ENCODE measurements at places on chromosomes 2 and 18. TPM values are rescaled to one million over a fixed set of nuclear protein-coding genes. Genes with fewer than 3 reads are reported as not detected.

DNA sequence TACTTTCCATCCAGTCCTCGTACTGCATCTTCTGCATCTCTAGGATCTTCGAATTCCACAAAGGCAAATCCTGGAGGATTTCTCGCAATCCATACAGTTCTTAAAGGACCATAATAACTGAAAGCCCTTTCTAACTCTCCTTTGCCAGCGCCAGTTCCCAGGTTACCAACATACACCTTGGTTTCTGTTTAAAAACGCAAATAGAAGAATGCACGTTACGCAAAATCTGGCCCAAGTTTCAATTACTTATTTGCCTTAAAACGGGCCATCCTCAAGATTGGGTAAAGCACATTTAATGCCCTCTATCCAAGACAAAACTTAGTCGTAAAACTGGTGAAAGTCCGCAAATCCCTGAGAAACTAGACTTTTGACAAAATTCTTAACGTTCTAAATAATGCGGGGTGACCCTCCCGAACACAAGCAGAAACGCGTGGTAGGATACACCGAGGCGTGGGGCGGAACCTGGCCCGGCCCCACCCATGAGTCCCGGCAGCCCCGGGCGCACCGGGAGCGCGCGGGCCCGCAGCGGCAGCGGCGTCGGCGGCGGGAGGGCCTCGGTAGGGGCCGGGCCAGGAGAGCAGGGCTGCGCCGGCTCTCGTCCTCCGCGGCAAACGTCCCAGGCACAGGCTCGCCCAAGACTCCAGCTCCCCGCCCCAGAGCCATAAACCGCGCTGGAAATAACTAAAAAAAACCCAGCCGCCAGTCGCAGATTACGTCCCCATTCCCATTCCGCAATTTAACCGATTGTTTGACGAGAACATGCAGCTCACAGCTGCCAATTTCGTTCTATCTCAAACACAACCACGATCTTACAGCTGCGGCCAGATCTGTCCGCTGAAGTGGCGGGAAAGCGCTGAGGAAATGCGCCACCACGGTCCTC is 910 bp downstream of the SRSF7 start:
- DNase-seq = no peak

DNA sequence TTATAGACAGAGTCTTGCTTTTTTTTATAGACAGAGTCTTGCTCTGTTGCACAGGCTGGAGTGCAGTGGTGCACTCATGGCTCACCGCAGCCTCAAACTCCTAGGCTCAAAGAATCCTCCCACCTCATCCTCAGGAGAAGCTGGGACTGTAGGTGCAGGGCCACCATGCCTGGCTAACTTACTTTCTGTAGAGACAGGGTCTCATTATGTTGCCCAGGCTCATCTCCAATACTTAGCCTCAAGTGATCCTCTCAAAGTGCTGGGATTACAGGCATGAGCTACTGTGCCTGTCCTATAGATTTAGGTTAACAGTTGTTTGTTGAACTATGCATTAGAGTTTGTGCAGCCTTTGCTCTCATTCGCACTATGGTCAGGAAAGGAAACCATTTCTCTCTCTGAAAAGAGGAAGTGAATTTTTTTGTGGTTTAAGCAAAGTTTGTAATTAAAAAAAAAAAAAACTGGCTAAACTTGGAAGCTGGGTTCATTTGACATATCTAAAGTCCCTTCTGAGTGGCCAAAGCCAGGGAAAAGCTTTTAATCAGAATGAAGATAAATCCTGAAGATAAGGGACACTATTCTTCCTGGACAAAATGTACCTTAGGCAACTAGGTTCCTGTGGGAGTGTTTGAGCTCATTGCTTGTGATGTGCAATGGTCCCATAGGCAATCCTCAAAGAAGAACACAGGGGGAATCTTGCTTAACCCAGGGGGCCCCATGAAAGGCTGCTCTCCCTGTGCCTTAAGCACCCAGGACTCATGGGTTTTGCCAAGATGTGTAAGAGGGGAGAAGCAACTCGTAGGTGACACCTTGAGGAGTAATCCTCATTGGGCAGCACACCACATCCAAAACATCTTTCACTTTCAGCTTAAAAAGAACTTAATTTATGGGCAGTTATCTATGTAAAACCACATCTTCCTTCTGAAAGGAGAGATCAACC is 201.7 kb downstream of the MREG start:
- DNase-seq = no peak

GRCh38 chr2:106582148-106583143 is 95.3 kb downstream of the CD8B2 start:
- DNase-seq = peak; percentile 78

DNA sequence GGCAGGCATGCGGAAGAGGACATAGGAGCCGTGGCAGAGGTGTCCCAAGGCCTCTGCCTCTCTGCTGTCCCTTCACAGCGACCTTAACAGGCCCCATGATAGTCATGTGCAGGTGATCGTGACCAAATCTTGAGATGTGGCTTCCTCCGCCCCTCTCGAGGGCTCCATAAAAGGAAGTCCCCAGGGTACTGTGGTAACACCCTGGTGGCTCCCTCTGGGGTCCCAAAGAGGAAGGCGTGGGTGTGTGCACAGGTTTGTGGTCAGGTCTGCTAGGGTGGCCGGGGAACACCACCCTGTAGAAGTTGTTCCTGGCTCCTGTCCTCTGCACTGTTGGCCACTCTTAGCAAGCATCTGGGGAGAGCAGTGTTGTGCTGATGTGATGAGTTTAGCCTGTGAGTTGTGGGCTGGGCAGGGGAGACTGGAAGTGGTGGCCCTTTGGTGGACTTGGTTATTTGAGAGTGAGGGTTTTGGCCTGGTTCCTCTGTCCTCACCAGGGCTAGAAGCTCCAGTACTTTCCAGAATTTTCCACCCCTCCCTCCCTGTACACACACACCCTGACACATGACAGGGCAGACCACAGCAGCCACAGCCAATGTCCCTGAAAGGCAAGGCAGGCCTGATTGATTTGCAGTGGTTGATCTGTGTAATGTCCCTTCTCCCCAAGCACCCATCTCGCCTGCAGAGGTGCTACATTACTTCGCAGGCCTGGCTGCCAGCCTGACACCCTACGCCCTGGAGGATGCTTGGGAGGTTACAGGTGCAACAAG is 68.9 kb upstream of the BOD1L2 start:
- DNase-seq = no peak

- DNase-seq = peak; percentile 12
Measured at GRCh38 chr2:234771176-234771575, 180.6 kb upstream of the SH3BP4 start.

DNA sequence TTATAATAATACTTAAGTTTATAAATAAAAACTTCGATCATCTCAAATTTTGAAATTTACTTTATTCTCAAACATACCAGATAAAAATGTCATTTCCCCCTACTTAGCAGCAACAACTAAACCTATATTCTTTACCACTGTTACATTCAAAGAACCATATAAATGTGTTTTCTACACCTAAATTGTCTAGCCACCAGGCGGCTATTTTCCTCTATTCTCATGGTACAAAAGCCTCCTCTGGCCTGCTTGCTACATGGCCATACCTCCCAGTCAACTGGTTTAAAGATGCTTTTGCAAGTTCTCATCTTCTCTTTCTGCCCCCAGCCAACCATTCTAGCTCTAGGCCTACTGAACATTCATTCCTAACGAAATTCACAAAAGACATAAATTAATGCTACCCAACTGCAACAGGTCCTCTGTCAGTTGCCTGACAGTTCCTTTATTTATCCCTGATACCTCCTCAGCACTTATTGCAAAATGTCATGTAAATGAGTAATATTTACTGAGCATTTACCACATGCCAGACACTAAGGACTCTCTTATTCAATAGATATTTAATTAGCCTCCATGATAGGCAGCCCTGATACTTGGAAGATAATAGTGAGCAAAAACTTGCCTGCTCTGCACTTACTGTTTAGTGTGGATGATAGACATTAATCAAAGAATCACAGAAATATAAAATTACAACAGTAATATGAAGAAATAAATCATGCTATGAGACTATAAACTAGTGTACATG is 5.0 kb downstream of the C1D start:
- DNase-seq = no peak

GRCh38 chr2:36781907-36782720 is 85.6 kb downstream of the VIT start:
- no peak for DNase-seq

GRCh38 chr2:95526360-95527341 is 42.1 kb upstream of the TRIM43B start:
- DNase-seq = peak; percentile 33

GRCh38 chr18:75937306-75937705 is 509.8 kb upstream of the SMIM21 start:
- DNase-seq = no peak

GRCh38 chr2:227325839-227326195 is 766 bp downstream of the MFF start:
- DNase-seq = peak; percentile 29

DNA sequence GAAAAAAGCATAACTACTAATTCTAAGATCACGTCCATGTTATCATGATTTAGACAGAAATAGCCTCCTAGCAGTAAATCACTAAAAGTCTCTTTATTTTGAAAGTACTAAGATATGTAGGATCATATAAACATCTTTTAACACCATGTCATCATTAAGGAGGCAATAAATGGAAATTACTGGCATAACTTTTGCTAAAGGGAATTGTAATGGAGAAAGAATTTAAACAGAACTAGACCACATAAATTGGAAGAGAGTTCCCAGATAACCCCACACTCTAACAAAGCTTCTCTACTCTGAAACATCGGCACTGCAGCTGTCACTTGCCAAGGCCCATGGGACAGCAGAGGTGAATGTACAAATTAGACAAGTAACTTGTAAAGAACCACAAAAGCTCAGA is 29.5 kb downstream of the STK39 start:
- DNase-seq = peak; percentile 35

DNA sequence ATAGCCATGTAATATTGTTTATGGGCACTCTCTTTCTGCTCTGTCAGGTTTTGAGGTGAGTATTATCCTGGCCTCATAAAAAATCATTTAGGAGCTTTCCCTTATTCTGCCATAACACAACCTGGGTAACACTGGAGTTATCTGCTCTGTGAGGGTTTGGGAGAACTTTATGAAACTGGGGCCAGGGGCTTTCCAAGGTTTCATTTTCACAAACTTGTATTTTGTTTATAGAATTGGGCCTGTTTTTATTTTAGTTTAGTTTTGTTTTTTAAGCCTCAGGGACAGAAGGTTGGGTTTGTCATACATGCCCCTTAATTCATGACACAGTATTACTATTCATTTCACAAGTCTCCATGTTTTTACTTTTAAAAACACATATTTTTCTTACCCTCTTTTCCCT is 83.5 kb downstream of the IRS1 start:
- DNase-seq = no peak

DNA sequence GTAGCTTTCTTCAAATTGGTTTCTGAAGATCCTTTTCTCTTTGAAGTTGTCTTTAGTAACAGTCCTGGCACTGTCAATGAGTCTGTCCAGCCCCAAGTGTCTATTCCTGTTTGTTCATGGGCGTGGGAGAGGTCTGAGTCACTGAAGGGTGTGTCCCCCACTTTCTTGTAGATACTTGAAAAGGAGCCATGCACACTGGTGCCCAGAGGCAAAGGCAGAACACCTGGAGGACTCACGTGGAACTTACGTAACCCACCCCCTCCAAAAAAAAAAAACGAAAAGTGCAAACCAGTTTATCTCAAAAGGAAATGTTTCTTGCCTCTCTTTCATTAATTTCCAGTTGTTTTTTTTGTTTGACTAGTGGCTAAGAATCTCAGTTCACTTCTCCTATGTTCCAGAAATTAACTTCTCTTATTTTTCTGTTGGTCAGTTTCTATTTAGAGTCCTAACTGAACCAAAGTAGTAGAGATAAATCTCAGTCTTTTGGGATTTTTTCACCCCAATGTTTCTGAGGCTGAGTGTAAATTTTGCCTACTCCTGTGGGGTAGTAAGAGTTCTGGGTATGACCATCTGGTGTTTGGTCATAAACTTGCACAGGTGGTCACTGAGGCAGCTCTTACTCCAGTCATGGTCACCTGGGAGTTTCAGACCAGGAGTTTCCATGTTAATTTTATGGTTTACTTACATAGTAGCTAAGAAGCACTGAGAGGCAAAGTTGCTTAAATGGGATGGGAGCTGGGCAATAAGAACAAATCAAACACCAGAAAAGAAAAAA is 54.9 kb downstream of the DSC3 start:
- peak; percentile 10 for DNase-seq

DNA sequence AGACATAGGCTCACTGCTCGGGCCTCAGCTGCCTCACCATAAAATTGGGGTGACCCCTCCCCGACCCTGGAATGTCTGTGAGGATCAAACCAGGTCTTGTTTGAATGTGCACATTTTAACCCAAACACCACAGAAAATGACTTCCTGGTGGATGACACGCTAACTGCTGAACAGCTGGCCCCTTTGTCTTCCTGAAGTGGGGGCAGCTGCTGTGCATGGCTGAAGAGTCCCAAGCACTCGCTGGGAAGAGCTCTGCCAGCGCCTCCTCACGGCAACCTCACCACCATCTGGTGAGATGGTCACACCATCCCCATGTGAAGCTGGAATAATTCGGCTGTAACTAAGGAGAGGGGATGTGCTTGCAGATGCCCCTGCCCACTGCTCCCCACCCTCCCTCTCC is 34.0 kb downstream of the AQP12A start:
- no peak for DNase-seq

DNA sequence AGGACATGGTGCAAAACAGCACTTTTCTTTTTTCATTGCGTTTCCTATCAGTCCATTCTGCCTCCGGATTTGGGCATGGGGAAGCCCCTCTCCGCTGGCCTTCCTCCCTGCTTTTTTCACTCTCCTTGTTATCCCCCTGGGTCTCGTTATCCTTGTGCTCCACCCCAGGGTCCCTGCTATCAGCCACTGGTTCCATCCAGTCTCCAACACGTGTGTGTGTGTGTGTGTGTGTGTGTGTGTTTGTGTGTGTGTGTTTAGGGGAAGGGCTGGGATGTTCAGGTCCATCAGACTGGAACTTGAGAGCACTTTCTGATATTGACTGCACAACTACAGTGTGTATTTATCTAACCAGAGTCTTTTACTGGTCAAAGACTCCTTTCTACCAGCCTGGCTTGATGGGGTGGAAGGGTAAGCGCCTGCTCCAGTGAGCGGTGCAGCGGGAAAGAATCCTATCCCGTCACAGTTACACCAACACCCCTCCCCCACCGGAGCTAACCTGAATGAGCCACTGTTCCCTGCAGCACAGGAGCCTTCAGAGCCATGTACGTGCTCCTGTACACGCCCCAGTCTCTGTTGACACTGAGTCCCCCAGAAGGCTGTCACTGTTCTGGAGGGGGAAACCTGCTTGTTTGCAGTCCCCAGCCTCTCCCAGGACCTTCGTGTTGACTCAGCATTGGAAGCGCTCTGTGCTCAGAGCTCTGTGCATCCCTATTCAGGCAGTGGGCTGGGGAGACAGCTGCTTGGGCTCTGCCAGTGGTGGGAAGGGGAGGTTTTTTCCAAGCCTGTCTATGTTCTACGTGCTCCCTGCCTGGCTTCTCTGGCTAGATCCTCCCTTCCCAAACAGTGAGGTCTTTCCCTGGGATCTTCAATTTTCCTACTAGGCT is 4.6 kb downstream of the INHA start:
- no peak for DNase-seq

BCL11A gene
- not detected for total RNA-seq

SOS1 gene
- total RNA-seq = 14.1 TPM

EVX2 gene
- not detected for total RNA-seq

DAPL1 gene
- total RNA-seq = not detected

ITGA4 gene
- total RNA-seq = 23.5 TPM

ALPP gene
- 0.84 TPM for total RNA-seq

XDH gene
- total RNA-seq = 0.19 TPM

RAB27B gene
- 9.9 TPM for total RNA-seq

TMEM247 gene
- total RNA-seq = not detected

CRYGD gene
- total RNA-seq = not detected

OBSL1 gene
- 119 TPM for total RNA-seq

OTOS gene
- total RNA-seq = not detected

BBS5 gene
- 2.0 TPM for total RNA-seq

All from A172 (cell line).